Jurkat, Clone E6-1 (cell line): ENCODE measurements at places on chromosomes 16 and 17.

GRCh38 chr16:72203401-72203800, 31.4 kb upstream of the PMFBP1 start:
- DNase-seq: peak; percentile 17

GRCh38 chr17:21041741-21042457, 912 bp downstream of the USP22 start:
- peak; percentile 65 for DNase-seq

GRCh38 chr17:38579934-38580333, 25.8 kb downstream of the SRCIN1 start:
- no peak for DNase-seq

DNA sequence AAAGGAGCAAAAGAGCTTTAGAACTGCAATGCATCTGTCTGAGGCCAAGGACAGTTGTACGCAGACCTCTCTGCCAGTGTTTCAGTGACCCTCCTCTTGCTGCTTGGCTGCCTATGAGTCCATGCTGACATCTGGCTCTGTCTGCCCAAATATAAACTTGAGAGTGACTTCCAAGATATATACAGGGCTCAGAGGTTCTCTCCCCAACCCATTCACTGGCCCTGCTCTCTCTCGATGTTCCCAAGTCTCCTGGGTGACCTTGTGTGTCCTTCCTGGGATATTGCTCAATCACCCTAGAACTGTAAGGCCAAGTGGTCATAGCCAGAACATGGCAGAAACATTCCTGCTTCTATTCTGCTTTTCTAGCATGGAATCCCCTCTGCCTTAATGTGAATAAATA, 716.3 kb downstream of the WWOX start:
- DNase-seq: no peak

GRCh38 chr17:78184868-78185267, 2.0 kb downstream of the TK1 start:
- DNase-seq: no peak

DNA sequence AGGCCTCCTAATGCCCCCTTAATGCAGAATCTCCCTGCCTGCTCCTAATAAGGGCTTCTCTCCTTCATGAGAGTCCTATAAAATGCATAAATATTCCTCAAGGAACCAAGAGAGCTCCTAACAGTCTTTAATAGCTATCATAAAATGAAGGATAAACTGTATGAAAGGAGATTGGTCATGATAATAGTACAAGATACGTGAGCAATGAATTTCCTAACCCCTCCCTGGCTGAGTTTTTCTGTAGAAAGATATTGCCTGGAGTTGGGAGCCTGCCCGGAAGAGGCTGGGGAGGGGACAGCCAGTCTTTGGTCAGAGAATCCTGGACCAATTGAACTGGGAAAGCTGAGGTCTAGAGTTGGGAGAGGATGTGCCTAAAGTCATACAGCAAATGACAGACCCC, 321.9 kb upstream of the CDH5 start:
- DNase-seq: no peak

DNA sequence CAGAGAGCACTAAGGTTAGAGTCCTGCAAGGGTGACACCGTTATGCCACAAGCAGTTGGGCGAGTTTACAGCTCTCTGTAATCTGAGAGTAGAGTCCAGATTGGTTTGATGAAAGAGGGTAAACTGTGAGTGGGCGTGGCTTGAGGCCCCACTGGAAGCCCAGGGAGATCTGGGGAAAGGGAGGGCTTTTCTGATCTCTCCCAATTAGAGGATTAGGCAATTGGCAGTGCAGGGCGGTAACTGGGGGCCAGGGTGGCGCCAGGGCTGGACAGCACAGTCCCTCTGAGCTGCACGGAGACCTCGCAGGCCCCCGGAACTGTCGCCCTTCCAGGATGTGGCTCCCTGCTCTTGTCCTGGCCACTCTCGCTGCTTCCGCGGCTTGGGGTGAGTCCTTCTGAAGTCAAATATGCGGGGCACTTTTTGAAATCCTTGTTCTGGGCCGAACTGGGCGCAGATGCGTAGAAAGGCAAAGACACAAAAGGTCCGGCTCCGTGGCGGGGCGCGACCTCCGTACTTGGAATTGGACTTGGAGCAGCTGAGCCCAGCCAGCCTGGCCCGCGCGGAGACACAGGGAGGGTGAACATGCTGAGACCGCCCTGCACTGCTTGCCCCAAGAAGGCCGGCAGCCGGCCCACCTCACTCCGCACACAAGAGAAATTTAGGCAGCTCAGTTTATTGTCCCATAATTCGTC, 72.4 kb downstream of the CES1 start:
- DNase-seq: no peak

DNA sequence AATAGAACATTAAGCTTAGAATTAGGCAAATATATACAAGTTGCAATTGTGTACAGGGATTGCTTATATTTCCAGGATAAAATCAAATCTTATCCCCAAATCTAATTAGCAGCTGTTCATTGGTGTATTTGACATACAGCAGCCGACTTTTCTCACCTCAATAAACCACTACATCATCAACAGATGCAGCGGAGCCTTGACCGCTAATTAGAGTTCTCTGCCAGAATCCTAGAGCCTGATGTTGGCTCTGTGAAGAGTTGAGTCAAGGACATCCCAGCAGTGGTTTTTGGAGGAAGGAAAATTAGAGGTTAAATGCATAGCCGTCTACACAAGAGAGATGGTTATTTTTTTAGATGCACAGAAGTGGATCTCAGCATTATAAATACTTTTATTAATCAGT, 221.9 kb upstream of the CACNG5 start:
- no peak for DNase-seq
